ENCODE measurements at places on chromosomes 3 and 15. TPM values are rescaled to one million over a fixed set of nuclear protein-coding genes. Genes with fewer than 3 reads are reported as not detected.

ANKRD34C gene
- total RNA-seq, result 0.81 TPM

CRYGS gene
- 0.91 TPM for total RNA-seq

ADAMTS17 gene
- 0.94 TPM for total RNA-seq

DNA sequence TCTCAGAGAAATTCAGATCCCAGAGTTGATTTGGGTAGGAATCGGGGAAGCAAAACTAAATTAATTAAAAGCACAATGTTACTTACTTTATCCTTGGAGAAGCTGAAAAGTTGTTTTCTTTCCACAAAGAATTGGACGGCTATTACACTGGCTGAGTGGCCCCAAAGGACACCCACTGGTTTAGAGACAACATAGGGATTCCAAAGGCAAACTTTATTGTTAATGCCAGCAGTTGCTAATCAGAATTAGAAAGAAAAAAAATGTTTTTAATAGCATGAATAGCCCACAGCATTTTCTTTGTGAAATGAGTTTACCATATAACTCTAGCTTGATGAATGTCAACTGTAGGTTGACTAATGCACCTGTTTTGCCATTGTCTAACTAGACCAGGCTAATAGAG is 51.7 kb downstream of the WDR49 start:
- no peaks in the 10 kb centered on the region for H3K27me3 ChIP-seq
- H3K36me3 ChIP-seq, result no peaks in the 10 kb centered on the region
- no peaks in the 10 kb centered on the region for H3K4me1 ChIP-seq
- DNase-seq, result no peak

NLGN1 gene
- 27.6 TPM for total RNA-seq

- H3K27me3 ChIP-seq, result peaks cover 11% of the 10 kb centered on the region
- no peak overlapping the region for H3K4me3 ChIP-seq
- H3K27ac ChIP-seq, result no peak overlapping the region
Measured at GRCh38 chr3:193783166-193783896, 190.3 kb downstream of the OPA1 start.

DNA sequence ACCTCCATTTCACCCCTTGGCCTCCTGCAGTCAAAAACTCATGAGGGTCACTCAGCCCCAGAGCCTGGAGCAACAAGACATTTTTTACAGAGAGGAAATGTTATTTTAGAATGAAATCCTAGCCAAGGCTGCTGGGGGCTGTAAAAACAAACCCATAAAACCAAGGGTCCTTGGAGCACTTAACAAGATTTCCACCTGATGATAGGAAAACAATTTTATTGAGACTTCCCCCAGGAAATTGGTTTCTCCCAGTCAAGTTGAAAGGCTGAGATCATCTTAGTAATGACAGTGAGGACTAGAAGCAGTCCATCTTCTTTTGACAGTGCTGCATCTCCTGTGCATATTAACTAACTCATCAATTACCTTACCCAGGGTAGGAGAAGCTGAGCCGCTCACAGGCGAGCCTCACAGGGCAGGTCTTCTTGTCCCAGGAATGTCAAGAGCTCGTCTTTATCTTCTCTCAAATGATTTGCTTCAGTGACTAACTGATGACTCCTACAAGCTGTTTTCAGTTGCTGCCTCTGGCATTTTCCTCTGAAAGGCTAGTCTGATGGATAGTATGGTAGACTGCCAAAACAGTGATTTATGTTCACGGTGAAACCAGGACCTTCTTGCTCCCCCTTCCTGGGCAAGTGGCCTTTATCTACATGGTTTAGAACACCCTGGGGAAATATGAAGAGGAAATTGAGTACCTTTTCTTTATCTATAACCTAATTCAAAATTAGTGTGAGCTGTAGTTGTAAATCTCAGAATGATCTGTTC is 34.6 kb upstream of the AEN start:
- H3K36me3 ChIP-seq, result no peaks in the 10 kb centered on the region

- no peak for DNase-seq
- no peaks in the 10 kb centered on the region for H3K36me3 ChIP-seq
- H3K4me3 ChIP-seq, result no peak overlapping the region
- H3K27me3 ChIP-seq, result no peaks in the 10 kb centered on the region
Measured at GRCh38 chr3:13066834-13067233, 6.4 kb downstream of the IQSEC1 start.

DNA sequence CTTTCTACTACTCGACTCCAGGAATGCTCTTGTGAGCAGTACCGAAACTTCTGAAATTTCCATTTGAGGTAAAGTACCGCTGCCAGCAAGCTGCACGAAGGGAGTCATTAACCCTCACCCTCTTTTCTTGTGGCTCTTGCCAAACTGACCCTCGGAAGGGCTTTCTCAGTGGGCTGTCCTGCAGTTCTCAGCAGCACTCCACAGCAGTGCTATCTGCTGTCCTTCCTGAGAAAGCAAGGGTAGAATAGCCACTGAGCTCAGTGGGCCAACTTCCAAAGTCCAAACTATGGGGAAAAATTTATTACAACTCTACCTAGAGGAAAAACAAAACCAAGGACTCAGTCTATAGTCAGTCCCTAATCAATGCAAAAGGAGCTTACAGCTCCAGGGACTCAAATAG is 38.5 kb upstream of the COL8A1 start:
- H3K27me3 ChIP-seq, result no peaks in the 10 kb centered on the region
- no peak overlapping the region for H3K27ac ChIP-seq
- DNase-seq, result no peak
- no peak overlapping the region for H3K4me3 ChIP-seq
- H3K4me1 ChIP-seq, result no peaks in the 10 kb centered on the region
